CD4-positive, alpha-beta T cell treated with Interleukin-6 for 4 hours (primary cell): ENCODE measurements at places on chromosomes 1 and 21.
A peak's percentile ranks its signal among the peaks of the same experiment; 100 is the strongest.

- DNase-seq, result no peak
Measured at GRCh38 chr1:97983126-97983525, 62.3 kb upstream of the DPYD start.

GRCh38 chr1:24970399-24970753 lies 40.3 kb upstream of the RUNX3 start:
- DNase-seq, result no peak

DNA sequence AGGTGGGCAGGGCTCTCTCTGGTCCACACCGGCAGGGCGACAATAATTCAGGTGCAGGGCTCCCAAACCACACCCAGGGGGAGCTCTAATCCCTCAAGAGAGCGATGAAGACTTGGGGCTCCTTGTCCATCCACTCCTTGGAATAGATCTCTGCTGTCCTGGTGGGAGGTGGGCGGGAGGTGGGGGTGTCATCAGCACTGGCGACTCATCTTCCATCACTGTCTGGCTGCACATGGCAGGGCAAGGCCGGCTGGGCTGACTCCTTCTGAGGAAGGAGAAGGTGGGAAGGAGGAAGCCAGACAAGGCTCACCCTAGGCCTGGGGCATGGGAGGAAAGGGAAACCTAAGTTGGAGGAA lies 29.3 kb downstream of the TNNT2 start:
- DNase-seq, result no peak

- DNase-seq, result peak; percentile 85
Measured at GRCh38 chr1:19715334-19716203, 50.9 kb downstream of the HTR6 start.

DNA sequence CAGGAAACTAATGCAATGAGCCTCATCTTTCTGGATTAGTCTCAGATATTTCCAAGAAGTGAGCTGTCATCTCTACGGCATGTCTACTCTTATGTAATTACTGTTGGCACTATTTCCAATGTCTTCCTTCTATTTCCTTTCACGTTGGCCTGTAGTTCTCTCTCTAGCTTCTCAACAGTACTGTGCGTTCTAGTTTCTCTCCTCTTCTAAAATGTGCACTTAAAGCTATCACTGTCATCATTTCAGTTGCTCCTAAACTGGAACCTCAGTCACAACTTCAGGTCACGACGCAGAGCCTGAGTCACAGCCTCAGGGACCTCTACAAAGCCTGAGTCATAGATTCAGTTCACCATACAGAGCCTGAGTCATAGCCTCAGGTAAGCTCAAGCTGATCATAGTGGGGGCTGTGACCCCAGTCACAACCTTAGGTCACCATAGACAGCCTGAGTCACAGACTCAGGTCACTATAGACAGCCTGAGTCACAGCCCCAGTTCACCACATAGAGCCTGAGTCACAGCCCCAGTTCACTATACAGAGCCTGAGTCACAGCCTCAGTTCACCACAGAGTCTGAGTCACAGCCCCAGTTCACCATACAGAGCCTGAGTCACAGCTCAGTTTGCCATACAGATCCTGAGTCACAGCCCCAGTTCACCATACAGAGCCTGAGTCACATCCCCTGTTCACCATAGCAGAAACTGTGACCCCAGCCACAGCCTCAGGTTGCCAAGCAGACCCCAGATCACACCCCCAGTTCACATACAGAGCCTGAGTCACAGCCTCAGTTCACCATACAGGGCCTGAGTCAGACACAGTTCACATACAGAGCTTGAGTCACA lies 13.0 kb downstream of the WNT9A start:
- peak; percentile 12 for DNase-seq

DNA sequence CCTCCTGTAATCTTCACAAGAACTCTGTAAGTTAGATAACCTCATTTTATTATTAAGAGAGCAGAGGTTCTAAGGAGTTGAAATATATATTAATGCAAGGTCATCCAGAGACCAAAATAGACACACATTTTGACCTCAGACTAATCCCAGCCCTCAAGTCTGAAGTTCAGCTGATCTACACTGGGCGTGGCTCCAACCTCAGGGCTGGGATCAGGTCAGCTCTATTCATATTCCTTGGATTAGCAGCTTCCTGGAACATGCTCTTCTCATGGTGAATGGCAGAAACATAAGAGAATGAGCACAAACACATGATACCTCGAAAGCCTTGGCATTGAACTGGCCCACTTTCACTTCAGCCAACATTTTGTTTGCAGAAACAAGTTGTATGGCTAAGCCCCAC lies 200.8 kb upstream of the ST6GALNAC5 start:
- no peak for DNase-seq

DNA sequence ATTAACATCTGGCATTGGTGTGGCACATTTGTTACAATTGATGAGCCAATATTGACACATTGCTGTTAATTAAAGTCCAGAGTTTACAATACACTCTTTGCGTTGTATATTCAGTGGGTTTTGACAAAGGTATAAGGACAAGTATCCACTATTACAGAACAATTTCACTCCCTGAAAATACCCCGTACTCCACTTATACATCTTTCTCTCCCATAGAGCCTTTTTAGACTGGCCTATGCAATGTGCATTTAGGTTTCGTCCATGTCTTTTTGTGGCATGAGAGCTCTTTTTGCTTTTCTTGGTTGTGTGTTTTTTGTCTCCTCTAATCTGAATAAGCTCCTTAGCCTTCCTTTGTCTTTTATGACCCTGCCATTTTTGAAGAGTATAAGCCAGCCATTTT lies 40.6 kb upstream of the TSNAX start:
- no peak for DNase-seq

DNA sequence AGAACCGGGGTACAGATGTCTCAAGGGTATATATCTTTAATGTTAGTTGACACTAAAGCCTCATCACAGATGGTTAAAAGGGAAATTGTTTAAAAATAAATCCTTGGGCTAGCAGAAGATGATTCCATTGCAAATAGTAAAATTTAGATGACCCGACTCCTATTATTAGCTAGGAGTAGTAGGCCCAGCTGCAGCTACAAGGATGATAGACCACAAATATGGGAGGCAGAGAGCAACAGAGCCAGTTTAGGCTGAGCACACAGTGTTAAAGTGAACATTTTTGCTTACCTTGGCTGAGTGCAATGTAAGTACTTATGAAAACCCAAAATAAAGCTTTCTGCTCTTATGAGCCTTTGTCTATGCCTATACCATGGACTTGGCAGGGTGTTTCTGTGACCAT lies 100.5 kb upstream of the COL11A1 start:
- DNase-seq, result no peak

DNA sequence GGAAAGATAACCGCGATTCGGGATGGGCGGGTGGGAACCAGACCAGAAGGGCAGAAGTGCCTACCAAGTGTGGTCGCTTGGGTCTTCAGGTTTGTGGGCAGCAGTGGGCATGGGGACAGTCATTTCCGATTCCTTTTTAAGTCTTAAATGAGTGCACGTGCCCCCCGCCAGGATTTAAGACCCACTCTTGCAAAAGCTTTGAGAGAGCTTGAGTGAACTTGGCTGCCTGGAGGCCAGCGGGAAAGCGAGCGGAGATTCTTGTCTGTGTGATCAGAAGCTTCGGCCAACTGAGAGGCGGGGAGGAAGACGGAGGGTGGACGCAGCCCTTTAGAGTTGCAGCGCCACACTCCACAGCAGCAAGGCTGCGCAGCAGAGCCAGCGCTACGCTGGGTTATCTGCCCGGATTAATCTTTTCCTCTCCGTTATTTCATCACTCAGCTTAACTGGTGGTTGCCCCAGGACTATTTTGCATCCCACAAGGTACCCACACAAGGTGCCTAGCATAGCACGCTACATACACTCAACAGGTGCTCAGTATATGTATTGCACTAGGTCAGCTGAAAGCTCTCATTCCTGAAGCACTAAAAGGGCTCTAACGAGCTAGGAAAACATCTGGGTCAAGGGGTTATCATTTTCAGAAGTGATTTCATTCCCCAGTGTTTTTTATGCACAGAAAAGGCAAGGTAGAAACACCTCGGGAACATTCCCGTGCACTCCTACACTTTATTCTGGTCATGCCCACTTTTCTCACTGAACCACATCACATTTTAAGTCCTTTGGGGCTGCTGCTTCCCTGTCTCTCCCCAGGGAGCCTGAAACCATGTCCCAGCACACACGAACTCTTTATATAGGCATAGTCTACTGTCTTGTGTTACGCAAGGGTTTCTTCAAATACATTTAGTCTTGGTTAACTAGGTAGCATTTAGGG lies 1.5 kb upstream of the BATF3 start:
- DNase-seq, result peak; percentile 33

DNA sequence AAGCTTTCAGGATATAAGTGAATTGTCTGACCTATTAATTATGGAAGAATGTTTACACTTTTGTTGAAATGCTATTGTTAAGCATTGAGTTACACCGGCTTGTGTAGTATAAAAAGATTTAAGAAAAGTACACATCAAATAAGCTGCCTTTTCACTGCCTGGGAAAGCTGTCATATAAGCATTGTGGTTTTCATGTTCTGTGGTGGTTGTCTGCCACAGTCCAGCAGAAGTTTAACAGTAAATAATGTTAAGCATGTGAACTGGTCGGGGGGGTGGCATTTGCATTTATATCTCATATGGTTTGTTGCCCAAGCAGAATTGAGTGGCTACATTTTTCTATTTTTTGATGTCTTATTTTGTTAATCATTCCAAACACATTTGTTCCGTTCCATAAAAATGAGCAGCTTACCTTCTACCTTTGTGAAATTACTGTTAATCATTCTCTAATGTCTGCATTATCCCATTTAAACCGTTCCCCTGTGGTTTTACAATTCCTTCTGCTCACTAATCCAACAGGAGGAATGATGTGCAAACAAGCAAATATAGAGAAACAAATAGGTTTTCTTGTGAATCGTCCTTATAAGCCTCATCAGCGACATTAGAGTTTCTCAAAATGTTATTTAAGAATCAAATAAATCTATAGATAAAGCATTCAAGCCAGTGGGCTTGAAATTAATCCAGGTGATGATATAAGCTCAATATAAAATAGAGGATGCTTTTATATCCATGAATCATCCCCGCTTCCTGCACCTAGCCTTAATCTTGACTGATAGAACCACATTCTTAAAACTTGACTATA lies 160.8 kb upstream of the SAMSN1 start:
- no peak for DNase-seq

DNA sequence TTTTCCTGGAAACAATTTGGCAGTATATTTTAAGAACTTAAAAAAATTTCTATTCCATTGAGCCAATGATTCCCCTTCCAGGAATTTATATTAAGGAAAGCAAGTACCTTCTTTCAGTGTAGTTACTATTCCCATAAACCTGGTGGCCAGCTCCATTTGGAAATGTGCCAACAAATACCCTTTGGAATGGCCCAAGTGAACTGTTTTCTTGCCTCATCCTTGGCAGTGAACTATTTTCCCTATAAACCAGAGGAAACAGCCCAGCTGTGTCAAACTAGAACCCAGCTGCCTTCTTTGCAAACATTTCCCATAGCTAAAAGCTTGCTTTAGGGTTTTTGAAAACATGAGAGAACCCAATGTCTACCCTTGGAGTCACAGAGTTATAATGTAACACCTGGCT lies 496.9 kb downstream of the NEGR1 start:
- DNase-seq, result no peak

GRCh38 chr1:163670989-163671757 lies 349.4 kb downstream of the NUF2 start:
- DNase-seq, result no peak

DNA sequence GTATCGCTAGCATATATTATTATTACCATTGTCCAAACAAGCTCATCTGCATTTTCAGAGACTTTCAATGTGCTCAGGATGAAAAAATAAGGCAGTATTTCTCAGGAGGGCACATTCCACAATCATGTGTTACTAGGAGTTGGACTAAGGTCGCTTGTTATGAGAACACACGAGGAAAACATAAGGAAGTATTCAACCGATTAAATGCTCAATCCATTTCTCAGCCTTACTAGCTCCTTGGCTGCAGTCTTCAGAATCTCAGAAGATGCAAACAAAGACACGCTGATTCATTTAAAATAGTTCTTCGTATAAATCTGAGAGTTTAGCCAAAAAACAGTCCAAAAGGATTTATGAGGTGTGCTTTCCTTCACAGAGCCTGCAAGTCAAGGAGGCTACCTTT lies 82.0 kb upstream of the JAK1 start:
- no peak for DNase-seq

- DNase-seq, result no peak
Measured at GRCh38 chr21:45175326-45176095, 101.1 kb downstream of the ADARB1 start.

DNA sequence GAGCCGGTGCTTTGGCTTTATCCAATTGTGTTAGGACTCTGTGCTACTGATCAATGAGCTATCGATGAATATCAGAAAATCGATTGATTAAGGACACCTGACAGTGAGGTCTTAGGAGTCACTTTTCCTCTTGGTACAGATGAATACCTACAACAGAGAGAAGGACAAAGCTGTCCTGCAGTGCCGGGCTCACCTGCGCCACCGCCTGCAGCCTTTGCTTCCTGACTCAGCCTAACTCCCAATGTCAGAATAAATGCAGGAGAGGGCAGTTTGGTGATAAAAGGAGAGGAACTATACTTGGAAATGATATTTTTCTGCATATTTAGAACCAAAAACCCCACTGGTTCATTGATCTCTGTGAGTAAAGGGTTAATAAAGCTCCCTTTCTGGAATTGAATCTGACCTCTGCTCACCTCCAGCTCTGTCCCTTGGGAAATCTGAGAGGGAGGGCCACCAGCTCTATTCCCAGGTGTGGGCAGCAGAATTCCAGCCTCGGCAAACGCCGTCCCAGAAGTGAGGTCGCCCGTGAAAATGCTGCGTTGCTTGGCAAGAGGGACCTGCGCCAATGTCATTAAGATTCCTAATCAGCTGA lies 39.3 kb downstream of the POFUT2 start:
- no peak for DNase-seq

GRCh38 chr1:174946031-174946430 lies 53.7 kb upstream of the CACYBP start:
- no peak for DNase-seq

DNA sequence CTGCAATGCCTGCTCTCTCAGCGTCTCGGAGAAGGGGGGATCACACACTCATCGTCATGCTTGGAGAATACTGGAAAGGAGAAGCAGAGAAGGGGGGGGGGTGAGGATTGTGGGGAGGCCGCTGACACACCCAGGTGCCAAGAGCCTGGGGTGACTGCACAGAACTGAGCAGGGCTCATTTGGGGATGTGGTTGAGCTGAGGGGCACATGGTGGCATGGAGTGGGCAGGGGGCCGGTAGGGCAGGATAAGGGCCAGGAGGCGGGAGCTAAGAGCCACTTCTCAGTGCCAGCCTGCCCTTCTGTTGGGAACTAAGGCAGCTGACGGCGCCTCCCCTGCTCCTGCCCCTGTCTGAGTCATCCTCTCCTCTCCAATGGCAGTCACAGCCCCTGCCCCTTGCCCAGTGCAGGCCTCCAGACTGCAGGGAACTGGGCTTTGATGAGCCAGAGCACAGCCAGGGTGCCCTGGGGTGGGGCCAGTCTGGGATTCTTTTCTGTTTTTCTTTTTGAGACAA lies 27.2 kb downstream of the MRPL37 start:
- DNase-seq, result no peak

GRCh38 chr21:46173573-46173972 lies 10.7 kb downstream of the SPATC1L start:
- no peak for DNase-seq

GRCh38 chr1:153764310-153764709 lies 10.9 kb upstream of the SLC27A3 start:
- no peak for DNase-seq

GRCh38 chr1:221503268-221503667 lies 238.6 kb downstream of the DUSP10 start:
- DNase-seq, result no peak

- no peak for DNase-seq
Measured at GRCh38 chr1:170931650-170932049, 3.7 kb upstream of the MROH9 start.

- DNase-seq, result no peak
Measured at GRCh38 chr21:34824314-34824713, 155.5 kb downstream of the CLIC6 start.
